ENCODE measurements at places on chromosomes 12 and 14.

- no peak for DNase-seq
Measured at GRCh38 chr12:132476421-132476820, 13.5 kb upstream of the FBRSL1 start.

GRCh38 chr14:77709412-77709811, 1.5 kb downstream of the SLIRP start:
- no peak for DNase-seq

DNA sequence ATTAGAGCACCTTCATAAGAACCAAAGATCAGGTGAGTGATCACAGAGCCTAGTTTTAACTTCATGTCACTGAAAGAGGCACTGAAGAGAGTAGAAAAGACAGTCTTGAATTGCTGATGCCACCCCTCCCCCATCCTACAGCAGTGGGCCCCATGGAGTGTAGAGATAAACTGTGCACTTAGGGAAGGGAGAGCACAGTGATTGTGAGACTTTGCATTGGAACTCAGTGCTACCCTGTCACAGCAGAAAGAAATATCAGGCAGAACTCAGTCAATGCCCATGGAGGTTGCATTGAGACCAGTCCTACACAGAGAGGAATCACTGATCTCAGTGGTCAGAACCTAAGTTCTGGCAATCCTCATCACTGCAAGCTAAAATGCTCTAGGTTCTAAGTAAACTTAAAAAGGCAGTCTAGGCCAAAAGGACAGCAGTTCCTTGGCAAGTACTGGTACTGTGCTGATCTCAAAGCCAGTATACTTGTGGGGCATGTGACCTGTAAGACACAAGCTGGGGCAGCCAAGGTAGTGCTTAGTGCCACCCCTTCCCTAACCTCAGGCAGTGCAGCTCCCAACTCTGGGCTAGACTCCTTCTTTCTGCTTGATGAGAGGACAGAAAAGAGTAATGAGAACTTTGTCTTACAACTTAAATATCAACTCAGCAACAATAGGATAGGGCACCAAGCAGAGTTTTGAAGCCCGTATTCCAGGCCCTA, 94.1 kb downstream of the FSCB start:
- no peak for DNase-seq

DNA sequence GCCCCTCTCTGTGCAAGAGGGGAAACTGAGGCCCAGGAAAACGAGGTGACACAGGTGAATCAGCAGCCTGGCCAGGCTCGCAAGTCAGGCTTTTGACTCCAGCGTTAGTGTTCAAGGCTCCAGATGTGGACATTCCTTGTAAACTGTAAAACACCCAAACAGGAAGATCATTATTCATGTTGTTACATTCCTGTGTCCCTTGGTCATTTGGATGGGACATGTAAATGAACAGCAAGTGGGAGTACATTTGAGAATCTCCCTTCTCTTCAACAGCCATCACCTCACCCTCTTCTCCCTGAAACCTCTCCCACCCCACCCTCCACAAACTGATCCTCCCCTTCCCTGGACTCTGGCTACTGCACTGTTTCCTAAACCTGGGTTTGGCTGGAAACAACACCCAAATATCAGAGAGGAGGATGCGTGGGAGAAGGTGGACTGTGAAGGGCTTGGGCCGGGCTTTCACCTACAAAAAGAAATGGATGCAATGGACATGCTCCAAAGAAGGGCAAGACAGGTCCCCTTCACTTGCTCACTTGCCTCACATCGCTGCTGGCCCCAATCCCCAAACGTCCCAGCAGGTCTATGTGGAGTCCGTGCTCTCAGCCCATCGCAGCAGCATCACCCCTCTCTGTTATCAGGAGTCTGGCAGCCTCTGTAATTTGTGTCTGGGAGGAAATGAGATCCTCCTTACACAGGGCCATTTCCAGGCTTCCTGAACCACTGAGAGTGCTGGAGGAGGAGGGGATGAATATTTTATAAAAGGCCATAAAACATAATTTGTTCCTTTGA, 76.7 kb downstream of the GALNT8 start:
- DNase-seq: no peak

- DNase-seq: no peak
Measured at GRCh38 chr12:95870897-95871296, 12.1 kb downstream of the SNRPF start.

GRCh38 chr12:56529656-56530055, 8.0 kb downstream of the RBMS2 start:
- no peak for DNase-seq

- no peak for DNase-seq
Measured at GRCh38 chr14:68308726-68309520, 483.9 kb downstream of the ZFP36L1 start.

GRCh38 chr14:89621791-89622638, 205.0 kb upstream of the FOXN3 start:
- no peak for DNase-seq

DNA sequence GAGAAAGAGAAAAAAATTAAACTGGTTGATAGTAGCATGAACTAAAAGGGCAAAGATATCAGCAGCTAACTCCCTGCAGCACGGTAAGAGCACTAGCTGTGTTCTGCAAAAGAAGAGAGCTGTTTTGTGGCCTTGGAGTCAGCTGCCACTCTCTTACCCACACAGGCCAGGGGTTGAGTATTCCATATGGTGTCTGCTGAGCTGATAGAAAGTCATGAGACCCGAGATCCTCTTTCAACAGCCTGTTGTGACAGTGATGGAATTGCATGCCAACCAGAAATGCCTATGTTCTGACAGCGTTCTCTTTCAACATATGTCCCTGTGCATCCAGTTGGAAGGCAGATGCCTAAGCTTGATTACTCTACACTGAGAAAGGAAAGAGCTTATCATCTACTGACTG, 39.9 kb downstream of the TMTC1 start:
- no peak for DNase-seq

- DNase-seq: no peak
Measured at GRCh38 chr12:83075471-83075870, 388.8 kb downstream of the TMTC2 start.

- DNase-seq: peak; percentile 94
Measured at GRCh38 chr12:7989827-7990491, 42.6 kb upstream of the FOXJ2 start.

DNA sequence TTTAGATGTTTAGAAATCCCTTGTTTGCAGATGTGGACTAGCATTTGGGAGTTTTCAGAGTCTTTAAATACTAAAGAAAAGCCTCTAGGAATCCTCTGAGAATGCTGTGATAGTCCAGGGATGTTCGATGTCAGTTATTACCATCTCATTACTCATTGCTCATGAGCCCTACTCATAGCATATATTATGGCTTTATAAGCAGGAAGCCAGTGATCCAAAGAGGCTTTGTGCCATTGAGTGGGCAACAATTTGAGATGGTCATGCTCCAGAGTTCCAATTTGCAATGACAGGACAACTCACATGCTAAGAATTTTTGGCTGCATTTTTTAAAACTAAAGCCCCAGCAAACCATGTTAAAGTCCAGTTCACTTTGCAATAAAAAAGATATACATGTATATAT, 163.0 kb downstream of the OTOGL start:
- DNase-seq: no peak

DNA sequence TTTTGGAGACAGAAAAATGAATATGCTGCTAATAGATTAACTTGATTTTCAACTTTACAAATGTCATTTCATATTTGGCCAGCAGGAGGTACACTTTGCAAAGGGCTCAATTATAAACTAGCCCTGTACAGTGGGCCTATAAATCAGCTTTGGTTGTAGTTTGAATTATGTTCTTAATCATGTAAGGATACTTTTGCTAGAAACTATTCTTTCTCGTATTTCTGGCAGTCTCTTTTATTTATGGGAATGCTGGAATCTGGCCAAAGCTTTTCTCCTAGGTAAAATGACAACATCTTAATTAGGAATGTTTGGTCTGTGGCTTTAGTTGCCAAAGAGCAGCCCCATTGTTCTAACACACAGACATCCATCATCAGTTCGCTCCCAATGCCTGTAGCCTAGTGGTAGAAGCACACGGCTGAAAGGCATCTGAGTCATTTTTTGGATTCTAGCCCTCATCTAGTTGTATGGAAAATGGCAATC, 1322.3 kb upstream of the SEL1L start:
- peak; percentile 11 for DNase-seq

DNA sequence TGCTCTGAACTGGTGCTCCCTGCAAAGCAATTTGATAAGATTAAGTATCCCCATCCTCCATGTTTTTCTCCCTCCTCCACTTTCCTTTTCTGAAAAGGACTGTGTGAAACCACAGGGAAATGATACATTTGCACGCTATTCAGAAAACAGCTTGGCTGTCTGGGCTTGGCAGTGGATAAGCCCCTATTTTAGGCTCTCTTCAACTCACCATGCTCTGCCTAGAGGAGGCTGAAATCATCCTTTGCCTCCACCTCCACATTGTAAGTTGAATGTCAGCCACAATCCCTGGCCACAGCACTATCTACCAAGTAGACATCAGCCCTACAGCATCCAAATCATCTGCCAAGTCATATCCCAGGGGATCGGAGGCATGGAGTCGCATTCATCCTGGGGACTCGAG, 642.3 kb downstream of the RPS29 start:
- no peak for DNase-seq

DNA sequence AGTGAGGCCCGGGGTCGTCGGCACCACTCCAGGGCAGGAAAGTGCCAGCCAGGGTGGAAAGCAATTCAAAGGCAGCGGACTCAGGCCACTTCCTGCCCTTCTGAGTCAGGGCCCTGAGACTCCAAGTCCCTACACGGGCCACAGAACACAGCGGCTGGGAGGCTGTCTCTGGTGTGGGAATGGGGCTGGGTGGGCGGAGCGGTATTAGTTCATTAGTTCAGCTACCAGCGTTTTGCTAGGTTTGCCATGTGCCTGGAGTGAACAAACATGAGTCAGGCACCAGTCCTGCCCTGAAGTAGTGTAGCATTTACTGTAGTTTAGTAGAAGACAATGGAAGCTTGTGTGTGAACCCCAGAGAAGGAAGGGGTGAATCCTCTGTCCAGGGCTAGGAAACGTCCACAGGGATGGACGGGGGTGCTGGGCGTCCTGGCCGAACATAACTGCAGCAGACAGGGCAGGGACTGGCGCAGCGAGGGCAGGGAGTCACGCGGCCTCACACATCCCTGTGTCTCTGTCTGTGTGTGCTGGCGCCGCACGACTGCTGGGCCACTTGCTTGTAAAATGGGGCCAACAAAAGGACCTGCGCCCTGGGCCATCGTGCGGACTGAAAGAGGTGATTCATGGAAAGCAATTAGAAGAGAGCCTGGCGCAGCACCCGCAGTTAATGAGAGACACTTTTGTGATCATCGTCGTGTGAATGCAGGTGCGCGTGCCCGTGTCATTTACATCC, 186.4 kb upstream of the PRMT8 start:
- no peak for DNase-seq

GRCh38 chr12:116739381-116739887, 1.3 kb downstream of the RNFT2 start:
- no peak for DNase-seq

DNA sequence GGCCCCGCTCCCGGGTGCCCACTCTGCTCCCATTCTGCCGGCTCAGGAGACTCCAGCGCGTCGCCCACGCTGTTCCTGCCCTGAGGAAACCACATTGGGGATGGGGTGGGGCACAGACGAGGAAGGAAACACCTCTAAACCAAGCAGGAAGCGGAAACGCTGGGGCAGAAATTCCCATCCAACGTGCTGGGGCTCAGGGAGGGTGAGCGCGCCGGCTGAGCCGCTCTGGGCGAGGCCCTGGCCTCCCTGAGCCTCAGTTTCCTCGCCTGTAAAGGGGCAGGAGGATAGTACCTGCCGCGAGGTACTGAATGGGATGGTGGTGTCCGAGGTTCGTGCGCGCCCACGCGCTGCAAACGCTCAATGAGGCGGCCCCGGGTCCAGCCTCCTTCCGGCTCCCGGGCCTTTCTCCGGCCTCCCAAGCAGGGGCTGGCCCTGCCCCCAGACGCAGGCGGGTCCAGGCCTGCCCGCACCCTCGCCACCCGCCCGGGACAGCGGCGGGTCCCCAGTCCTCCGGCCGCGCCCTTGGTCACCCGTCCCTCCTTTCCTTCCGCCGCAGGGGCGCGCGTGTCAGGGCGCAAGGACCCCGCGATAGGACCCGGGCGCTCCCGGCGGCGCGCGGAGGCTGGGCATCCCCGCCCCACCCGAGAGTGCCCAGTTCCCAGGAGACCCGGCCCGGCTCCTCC, 673 bp downstream of the BEGAIN start:
- DNase-seq: no peak

DNA sequence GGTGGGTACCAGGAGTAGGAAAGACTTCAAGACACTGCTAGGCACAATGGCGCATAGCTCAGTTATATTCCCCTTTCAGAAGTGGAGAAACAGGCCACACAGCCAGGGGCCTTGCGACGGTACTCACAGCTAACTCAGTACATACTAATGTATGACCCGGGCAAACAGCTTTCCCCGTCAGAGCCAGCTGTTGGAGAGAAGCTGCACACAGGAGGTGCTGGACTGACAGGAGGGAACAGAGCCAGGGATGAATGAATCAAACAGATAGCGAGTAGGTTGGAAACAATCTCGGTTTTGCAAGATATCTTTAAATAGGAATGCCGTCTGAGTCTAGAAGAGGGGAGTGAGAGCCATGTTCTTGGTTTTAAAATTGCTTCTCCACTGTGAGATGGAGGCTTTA, 45.5 kb downstream of the PRIMA1 start:
- DNase-seq: no peak

DNA sequence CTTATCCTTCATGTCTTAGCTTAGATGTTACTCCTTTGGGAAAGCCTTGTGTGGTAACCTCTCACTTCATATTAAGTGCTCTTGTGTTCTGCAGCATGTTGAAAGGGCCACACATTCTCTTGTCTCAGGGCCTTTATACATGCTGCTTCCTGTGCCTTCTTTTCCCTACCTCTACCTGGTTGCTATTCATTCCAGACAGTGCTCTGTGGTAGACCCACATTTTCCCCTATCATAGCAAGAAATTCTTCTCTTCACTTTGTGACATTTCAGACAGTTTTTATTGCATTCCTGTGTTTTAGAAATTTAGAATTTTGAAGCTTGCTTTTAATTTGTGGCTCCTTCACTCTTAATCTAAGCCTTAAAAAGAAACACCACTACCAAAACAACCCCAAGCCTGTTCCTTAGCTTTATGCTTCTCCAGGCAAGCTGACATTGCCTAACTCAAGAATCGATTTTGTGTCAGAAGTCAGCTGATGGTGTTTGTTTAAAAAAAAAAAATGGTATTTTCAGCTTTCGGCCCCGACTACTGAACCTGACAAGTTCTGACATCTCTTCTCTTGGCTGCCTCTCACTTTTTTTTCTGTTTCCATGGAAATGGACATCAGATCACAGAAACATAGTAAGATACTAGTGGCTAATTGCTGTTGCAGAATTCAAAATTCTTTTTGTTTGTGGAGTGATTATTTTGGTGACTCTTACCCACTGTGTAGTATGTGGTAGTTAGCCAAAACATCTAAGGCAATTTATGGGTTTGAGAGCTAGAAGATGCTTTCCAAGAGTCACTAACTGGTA, 156.3 kb downstream of the NUBPL start:
- DNase-seq: no peak

DNA sequence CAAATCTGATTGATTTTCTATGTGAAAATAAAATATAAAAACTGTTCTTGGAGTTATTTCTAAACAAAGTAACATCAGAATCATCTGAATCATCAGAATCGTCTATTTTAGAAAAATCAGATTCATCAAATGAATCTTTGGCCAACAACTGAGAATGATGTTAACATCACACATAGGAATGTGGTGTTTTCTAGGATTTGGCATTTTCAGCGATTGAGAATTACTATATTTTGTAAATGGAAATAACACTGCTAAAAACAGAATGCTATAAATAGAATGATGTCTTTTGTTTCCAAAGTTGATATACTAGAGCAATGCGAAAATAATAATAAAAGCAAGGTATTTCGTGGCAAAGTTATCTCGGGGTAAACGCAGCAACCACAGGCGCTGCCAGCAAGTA, 73.9 kb upstream of the EVL start:
- no peak for DNase-seq

- no peak for DNase-seq
Measured at GRCh38 chr12:27161458-27162228, 79.3 kb upstream of the C12orf71 start.

All from KBM-7 (cell line).